ENCODE measurements at places on chromosomes 5 and 9. TPM values are rescaled to one million over a fixed set of nuclear protein-coding genes. Genes with fewer than 3 reads are reported as not detected.

DNA sequence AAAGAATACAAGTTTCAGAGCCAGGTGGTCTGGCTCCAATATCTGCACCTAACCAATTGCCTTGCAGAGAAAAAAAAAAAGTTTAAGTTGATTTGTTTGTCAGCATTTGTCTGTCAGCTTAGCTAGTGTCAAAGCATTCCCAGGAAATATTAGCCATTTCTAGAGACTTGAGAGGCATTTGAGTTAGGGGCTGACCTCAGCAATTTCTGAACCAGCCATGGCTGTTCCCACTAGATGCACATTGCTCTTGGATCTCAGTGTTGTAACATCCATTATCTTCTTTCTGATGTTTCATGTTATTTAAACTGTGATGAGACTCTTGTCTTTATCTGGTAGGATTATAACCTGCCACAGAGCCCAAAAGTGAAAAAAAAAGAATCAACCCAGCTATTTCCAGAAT, 102.3 kb downstream of the NDUFAF2 start:
- no peak for DNase-seq

Gene NME5
- not detected for total RNA-seq

DNA sequence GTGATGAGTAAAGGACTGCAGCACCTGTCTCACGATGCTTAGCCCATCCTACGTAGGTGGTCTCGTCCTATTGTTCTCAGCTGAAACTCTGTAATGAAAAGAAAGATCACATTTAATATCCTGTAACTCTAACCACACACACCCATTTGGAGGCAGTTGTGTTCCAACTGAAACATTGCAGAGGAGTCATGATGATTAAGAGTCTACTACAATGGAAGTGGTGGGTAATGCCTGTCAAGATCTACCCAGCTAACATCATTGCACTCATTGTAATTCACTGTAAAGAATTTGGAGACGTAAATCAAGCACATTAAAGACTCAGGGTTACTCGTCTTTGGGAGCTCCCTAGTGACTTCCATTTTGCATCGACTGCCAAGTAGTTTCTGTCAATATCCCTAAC, 106.0 kb upstream of the PTPN3 start:
- no peak for DNase-seq

DNA sequence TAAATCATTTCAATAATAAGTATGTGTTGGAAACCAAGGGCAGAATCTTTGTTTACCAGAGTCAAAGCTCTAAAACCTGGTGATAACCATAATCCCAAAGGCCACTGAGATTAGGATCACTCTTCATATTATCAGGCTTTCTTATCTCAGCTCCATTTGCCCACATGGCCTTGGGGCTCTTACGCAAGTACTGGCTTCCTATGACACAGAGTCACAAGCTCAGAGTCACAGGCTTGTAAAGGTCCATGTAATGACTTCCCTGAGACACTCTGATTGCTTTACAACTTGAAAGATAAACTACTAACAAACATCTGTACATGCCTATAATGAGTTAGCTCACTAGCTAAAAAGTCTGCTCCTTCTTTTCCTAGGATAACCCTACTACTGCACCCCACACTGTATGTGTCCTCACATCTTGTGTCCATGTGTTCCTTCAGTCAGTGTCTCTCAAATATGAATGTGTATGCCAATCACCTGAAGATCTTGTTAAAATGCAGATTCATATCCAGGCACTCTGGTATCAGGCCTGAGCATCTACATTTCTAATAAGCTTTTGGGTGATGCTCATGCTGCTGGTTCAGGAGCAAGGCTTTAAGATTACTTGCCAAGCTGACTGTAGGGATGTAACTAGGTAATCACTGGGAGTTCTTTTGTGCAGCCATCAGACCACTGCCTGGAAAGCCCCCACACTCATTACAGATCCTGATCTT, 28.4 kb downstream of the SEMA6A start:
- no peak for DNase-seq

DNA sequence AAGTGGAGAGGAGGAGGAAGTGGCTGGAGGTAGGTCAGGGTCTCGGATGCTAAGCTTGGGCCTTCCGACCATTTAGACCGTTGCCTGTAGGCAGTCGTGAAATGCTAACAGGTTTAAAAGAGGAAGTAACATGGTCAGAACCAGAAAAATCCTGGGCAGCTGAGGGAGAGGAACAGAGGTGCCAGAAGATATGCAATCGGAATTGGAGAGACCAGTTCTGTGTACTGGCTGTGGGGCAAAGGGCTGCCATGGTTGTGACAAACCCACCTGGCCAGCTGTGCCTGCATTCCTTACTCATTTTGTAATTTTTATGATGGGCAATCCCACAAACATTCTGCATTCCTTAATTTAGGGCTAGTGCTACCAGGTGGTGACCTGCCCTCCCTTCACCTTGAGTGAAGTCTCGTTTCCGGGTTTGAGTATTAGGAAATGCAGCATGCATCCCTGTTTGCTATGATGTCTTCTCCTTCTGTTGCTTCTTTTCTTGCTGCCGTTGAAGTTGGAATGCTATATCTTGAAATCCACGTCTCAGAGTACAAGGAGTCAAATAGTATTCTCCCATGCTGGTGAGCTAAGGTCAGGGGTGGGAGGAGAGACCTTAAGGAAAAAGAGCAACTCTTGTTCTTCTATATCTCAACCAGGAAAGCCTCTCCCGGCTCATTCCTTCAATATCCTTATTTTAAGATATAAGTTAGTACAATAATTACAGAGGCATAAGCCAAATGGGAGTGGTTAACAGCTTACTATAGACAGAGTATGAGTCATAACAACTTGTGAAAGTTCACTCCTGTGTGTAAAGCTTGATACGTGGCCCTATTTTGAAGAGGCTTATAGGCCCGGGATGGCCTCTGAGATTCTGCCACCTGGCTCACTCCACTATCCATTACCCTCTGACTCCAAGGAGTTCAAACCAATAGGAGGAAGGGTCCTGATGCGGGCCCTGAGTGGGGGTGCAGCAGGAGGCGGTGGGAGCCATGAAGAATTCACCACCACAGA, 37.0 kb downstream of the B4GALT1 start:
- no peak for DNase-seq

DNA sequence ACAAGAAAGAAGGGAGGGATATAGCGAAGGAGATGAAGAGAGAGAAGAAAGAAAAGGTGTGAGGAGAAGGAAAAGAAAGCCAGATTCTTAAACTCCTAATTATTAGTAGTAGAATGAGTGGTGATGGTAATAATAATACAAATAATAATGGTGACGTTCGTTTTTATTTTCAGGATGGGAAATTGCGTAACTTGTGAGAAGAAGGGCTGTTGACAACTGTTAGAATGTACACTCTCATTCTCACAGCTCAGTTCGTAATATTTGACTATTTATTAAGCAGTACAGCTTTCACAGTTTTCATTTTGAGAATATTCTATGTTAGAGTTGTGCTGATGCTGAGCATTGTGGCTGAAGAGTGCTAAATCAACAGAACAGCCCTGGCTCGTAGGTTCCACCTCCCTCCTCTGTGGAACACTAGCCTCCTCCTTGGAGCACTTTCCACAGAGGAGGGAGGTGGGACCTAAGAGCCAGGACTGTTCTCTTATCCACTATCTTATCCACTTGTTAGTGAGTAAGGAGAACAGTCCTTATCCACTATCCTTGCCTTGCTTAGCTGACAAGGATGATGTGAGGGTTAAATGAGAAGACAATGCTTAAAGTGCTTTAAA, 258.3 kb upstream of the VLDLR start:
- DNase-seq, result no peak

DNA sequence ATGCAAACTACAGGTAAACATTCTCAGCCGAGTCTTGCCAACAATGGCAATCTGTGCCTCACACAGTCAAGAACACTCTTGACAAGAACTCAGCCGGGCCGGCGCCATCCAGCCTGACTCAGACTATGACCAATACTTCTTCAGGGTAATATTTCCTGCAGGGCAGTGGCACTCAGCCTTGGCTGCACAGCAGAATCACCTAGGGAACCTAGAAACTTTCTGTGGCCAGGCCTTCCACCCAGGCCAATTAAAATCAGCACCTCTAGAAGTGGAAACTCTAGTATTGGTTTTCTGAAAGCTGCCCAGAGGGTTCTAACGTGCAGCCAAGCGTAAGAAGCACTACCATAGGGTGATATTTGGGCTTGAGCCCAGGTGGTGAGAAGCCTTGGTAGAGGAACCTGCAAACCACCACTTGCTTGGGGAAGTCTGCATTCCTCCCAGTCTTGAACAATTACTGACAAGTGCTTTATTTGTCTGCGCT, 120.6 kb downstream of the TTLL11 start:
- DNase-seq, result no peak
